Stimulated activated naive CD8-positive, alpha-beta T cell treated with anti-CD3 and anti-CD28 coated beads, Interleukin-15, amount 100 ng/mL, for 72 hours (primary cell): ENCODE measurements at places on chromosomes 3 and 15.

- no peak for DNase-seq
Observed at GRCh38 chr3:184880276-184881019, 68.5 kb downstream of the VPS8 start.

DNA sequence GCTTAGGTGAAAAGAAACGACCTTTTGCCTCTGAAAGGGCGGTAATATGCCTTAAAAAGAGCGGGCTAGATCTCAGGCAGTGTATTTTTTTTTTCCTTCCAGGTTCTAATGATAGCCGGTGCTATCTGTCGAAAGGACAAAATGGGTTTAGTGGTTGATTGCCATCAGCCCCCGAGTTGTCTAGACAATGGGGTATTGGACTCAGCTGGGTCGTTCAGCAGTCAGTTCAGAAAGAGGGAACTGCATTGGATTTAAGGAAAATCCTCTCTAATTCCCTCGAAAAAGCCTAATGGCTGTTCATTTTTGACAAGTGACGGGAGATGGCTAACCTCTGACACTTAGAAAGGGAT, 728 bp downstream of the EIF2B5 start:
- no peak for DNase-seq

- DNase-seq = no peak
Observed at GRCh38 chr3:47912006-47912504, 104.2 kb downstream of the MAP4 start.

DNA sequence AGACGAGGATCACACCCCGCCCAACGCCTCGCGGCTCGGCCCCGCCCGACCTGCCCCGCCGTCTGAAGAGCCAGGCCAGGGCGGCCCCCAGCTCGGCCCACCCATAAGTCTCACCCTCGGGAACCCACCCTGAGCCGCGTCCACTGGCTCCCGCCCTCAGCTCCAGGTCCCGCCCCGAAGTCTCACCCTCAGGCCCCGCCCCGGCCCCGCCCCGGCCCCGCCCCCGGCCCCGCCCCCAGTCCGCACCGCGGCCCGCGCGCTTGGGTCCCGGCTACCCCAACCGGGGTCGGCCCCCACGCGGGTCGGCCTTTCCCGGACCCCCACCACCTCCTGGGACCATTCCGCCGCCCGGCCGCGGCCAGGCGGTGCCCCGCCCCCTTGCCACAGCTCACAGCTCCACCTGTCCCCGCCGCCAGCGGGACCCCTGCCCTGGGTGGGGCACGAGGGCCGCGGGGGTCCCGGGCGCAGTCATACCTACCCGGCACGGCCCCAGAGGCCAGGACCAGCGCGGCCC, 489 bp downstream of the CSPG5 start:
- peak; percentile 30 for DNase-seq

DNA sequence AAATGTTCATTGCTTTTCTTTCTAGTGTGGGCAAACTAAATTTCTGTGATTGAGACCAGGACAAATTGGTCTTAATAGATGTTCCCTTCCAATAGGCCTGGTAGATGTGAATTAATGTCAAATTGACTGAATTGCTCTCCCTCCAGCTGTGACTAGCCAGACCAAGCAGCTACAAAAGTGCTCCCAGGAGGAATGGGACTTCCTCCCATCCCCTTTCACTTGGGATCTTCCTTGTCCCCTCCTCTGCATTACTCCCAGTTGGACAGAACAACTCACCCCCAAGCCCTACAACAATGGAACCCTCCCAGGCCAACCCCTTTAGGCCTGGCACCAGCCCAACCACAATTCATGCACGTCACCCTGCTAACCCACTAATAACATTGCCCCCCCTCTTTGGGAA, 19.6 kb upstream of the ZKSCAN7 start:
- no peak for DNase-seq

DNA sequence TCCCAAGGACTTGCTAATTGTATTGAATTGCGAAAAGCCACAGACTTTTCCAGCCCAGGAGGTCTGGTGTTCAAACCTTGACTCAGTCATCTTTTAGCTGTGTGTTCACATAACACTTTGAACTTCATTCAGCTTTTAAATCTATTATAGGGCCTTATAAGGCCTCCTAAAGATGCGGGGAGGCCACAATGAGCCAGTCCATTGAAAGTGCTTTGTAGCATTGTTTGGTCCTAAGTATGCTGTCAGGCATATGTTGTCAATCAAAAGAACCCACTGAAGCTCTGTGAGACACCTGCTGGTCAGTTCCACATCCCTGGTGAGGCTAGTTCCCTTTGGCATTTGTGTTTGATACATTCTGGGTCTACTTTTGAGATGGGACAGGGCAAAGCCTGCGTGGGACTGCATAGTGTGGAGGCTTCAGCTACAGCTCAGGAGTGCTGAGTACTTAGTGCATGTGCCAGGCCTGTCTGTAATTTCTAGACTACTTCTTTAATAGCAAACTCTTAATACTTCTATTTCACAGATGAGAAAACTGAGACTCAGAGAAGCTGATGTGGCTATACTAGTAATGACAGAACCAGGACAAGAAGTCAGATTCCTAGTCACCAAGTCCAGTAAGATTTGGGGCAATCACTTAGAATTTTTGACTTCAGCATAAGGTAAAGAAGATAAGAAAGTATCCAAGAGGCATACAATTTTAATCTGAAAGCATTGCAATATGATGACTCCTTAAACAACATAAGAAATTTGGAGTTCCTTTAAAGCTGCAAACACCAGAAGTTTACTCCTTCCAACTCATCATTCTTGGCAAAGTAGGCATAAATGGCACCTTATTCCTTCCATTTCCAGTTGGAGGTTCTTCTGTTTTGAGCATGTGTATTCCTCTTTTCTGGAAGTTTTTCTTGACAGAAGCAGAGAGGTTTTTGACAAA, 213.0 kb downstream of the PDCD6IP start:
- no peak for DNase-seq

- DNase-seq = no peak
Observed at GRCh38 chr3:23254282-23254681, 51.2 kb downstream of the UBE2E2 start.

GRCh38 chr3:150091626-150092025, 120.9 kb upstream of the PFN2 start:
- no peak for DNase-seq

- DNase-seq = no peak
Observed at GRCh38 chr15:46502667-46503066, 867.8 kb downstream of the SQOR start.

GRCh38 chr3:142366434-142366833, 81.4 kb downstream of the XRN1 start:
- DNase-seq = no peak

GRCh38 chr3:188701485-188701969, 470.2 kb upstream of the TPRG1 start:
- DNase-seq = no peak

DNA sequence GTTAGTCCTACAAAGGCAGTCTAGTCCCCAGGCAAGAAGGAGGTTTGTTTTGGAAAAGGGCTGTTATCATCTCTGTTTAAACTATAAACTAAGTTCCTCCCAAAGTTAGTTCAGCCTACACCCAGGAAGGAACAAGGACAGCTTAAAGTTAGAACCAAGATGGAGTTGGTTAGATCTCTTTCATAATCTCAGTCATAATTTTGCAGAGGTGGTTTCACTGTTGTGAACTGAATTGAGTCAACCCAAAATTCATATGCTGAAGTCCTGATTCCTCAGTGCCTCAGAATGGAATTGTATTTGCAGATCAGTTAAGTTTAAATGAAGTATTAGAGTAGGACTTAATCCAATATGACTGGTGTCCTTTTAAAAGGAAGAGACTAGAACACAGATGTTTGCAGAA, 101.0 kb upstream of the C3orf80 start:
- no peak for DNase-seq

- DNase-seq = no peak
Observed at GRCh38 chr3:43373560-43373928, 87.2 kb downstream of the SNRK start.

GRCh38 chr15:60563539-60564404, 84.8 kb upstream of the ICE2 start:
- no peak for DNase-seq

GRCh38 chr3:20064387-20064786, 24.1 kb downstream of the KAT2B start:
- no peak for DNase-seq

DNA sequence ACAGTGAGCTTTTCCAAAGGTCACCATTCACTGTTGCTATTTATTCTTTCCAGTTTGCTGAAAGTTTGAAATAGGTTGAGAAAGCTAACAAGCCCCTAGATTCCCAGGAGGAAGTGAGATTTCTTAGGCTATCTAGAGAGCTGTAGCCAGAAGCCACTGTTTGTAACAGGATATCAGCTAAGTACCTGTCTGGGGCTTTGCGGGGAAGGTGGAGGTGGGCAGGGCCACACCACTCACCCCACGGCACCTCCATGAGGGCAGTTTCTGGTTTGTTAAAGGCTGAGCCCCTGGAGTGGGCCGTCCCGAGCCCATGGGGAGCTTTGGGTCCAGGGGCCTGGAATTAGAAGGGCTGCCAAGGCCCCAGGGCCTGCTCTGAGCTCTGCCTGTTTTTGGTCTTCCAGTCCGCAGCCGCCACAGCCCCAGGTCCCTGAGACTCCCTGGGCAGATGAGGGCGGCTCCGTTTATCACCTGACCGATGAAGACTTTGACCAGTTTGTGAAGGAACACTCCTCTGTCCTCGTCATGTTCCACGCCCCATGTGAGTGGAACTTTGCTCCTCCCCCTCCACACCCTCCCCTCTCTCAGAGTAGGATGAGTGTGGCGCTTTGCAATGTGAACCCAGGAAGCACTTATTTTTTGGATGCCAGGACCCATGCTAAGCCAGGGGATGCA, 63.4 kb downstream of the PDIA5 start:
- DNase-seq = no peak

GRCh38 chr3:57892423-57892822, 115.8 kb upstream of the FLNB start:
- no peak for DNase-seq

GRCh38 chr3:33119891-33120290, 6.1 kb downstream of the CRTAP start:
- DNase-seq = no peak

DNA sequence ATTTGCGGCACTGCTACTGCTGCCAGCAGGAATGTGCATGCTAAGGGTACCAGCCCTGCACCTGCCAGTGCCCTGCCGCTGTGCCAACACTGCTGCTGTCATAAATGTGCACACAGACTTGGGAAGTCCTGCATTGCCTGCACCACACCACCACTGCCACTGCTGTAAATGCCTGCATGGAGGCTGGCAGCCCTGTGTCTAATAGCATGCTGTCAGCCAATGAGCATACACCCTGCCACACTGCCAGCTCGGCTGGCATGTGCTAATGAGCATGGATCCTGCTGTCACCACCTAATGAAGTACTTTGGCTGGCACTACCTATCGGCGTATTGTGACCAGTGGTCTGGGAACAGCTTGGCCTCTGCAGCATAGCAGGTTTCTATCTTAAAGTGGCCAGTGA, 981.8 kb upstream of the GBE1 start:
- DNase-seq = no peak

DNA sequence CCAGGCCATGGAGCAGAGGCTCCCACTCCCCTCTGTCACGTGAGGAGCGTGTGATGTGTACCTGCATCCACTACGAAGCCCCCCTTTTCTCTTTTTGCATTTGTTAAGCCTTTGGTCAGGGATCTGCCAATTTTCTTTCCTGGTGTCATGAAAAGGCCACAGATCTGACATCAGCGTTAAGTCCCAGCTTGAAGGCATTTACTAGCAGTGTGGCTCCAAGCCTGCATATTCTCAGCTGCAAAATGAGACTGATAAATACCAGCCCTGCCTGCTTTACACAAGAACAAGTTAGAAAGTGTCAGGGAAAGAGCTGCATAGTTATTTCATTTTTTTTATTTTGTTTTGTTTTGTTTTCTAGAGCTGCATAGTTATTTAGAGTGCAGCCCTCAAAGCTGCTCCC, 2.3 kb upstream of the ANKRD63 start:
- no peak for DNase-seq

GRCh38 chr15:100250176-100250800, 91.5 kb downstream of the ADAMTS17 start:
- DNase-seq = no peak

DNA sequence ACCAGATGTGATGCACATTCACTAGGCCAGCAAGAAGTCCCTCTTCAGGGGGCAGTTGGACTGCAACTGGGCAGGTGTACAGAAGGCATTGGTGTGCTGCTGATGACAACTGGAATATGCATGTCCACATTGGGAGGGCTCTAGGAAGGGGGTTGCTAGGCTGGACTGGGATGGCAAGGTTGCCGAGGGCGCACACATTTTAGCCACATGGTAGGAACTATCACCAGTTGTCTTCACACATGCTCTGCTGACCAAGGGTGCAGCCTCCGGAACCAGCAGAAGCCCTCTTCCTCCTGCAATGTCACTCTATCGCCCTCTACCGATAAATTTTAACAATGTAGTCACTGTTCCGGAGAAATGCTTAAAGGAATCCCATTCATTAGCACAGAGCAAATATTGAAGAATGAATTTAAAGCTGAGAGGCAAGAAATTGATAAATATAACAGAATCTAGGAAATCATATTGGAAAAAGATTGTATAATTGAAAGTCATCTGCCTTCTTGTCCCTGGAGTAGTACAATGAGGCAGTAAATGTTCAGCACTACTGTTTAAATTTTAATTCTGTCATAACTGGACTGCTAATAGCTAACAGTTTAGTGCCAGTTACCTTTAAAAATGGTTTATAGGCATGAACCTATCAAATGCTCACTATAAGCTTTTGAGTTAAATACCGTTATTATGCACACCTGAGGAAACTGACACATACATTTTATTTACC, 22.6 kb upstream of the LYSMD4 start:
- peak; percentile 50 for DNase-seq

DNA sequence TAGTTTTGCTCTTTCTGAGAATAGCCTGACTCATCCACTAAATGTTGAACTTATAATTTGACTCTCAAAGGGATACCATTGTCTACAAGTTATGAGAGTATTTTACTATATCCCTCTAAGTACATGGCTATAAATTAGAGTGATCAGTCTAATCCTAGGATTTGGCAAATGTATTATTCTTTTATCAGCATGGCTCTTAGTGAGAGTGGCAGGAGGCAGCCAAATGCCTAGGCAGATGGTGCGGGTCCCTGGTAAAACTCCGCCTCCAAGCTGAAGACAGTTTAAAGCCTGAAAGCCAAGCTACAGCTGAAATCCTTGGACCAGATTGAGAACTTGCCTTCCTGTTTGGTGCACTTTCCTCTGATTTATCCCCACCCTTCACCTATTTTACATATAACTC, 631.8 kb downstream of the SQOR start:
- DNase-seq = no peak

DNA sequence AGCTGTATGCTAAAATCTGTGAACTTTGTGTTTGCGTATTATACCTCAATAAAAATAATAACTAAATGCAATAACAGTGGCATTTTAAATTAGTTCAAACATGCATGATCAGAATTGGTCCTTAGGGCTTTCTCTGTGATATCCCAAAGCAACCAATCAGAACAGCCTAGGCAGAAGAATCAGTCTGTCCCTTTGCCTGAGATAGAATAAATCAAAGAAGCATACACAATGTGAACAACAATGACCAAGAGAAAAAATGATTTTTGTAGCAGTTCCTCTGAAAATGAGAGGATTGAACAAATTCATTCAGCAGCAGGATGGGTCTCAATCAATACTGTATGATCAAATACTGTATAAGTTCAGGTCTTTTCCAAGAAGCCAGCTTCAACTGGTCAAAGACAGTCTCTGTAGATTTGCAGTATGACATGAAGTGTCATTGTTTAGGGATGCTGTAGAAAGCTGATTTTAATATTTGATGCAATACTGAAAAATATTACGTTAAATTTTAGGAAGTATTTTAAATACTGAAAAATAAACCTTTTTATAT, 1071.6 kb downstream of the AGBL1 start:
- no peak for DNase-seq
